ENCODE measurements at places on chromosomes 16 and 17.
A peak's percentile ranks its signal among the peaks of the same experiment; 100 is the strongest.

GRCh38 chr16:71648921-71649320 is 22.9 kb downstream of the MARVELD3 start:
- no peak for DNase-seq

DNA sequence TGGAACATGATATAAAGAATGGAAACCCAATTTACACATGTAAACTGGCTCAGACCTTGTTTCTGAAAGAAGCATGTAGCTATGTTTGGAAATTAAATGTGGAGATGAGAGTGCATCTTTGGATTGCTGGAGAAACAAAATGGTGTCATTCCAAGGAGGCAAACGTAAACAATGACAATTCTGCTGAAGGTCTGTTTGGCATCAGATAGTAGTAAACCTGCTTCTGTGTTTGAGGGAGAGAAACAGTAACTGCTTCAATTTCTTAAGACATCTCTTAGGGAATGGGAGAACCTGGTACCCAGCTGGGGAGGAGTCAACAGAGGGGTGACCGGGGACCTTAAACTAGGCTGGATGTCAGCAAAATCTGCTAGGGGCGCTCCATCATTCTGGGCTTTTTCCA is 23.5 kb downstream of the GPRC5B start:
- DNase-seq: no peak

- DNase-seq: no peak
Measured at GRCh38 chr17:72954579-72954978, 137.9 kb downstream of the SLC39A11 start.

DNA sequence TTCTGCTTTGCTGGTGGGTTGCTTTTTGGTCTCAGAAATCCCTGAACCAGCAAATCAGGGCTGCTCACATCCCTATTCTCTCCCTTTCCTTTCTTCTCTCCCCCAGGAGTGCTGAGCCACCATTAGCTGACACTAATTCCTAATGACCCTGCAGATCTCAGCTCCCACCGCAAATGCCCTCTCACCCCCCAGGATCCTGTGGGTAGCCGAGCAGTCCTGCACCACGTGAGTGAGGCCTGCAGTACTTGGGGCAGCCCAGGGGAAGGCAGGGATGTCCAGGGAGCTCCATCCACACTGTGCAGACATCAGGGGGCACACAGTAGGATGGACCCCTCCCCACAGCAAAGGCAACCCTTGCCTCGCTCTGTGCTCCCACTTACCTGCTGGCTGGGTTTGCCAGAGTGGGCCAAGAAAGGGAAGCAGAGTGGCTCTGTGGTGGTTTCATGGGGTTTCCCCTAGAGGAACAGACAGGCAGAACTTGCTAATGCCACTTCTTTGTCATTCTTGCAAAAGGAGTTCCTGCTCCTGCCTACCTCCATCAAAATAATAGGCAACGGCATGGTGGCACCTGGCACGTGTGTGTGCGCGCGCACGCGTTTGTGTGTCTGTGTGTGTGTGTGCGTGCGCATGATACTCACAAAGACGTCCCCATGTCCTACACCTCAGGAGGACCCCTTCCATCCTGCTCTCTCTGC is 135.6 kb downstream of the GAS7 start:
- no peak for DNase-seq

DNA sequence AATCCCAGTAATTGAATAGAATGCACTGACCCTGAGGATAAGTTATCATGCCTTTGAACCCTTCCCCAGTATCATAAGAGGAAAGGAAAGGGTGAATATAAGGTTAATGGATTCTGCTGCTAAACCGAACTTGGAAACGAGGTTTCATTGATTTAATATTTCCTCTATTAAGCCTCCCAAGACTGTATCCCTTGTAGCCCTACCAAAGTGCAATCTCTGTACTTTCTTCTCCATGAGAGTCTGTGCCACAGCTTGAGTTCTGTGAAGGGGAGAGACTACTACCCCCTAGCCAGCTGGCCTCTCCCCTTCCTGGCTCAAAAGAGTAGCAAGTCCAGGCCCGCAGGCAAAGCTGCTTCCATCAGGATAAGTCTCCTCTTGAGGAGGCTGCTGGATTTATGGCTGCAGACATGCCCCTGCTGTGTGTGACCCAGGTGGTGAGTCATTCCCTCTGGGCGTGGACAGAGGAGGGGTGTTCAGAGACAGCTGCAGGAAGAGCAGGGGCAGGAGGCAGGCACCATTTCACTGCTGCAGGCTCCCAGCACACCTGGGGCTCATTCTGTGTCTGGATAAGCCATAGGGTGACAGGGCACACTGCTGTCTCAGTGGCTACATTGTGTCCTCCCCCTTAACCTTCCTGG is 58.4 kb downstream of the TOM1L2 start:
- DNase-seq: peak; percentile 73

DNA sequence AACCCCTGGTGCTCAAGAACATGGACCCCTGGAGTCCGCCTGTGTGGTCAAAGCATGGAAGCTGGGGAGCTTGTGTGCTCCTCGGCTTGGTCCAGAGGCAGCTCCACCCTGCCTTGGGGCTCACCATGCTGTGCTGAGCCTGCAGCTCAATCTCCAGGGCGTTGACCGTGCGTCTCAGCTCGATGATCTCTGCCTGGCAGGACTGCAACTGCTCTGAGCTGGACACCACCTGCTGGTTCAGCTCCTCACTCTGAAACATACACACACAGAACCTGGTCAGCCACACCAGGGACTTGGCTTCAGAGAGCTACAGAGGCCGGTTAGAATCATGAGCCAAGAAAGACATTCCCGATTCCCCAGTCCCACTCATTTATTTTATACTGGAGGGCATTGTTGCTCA is 2.7 kb downstream of the KRT35 start:
- DNase-seq: no peak

DNA sequence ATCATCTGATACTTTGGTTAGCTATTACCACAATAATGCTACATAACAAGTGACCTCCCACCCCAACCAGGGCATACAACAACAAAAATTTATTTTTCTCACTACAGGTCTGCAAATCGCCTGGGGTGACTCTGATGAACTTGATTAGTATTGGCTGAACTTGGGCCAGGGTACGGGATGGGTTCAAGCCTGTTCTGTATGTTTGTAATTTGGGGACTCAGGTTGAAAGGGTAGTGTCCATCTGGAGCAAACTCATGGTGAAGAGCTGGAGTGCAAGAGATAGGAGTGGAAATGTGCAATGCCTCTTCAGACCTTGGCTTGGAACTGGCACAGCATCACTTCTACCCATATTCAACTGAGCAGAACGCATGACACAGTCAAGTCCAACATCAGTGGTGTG is 16.3 kb upstream of the NKD1 start:
- no peak for DNase-seq

GRCh38 chr16:55389426-55390073 is 65.5 kb downstream of the IRX6 start:
- no peak for DNase-seq

GRCh38 chr16:17340804-17341203 is 130.0 kb downstream of the XYLT1 start:
- no peak for DNase-seq

DNA sequence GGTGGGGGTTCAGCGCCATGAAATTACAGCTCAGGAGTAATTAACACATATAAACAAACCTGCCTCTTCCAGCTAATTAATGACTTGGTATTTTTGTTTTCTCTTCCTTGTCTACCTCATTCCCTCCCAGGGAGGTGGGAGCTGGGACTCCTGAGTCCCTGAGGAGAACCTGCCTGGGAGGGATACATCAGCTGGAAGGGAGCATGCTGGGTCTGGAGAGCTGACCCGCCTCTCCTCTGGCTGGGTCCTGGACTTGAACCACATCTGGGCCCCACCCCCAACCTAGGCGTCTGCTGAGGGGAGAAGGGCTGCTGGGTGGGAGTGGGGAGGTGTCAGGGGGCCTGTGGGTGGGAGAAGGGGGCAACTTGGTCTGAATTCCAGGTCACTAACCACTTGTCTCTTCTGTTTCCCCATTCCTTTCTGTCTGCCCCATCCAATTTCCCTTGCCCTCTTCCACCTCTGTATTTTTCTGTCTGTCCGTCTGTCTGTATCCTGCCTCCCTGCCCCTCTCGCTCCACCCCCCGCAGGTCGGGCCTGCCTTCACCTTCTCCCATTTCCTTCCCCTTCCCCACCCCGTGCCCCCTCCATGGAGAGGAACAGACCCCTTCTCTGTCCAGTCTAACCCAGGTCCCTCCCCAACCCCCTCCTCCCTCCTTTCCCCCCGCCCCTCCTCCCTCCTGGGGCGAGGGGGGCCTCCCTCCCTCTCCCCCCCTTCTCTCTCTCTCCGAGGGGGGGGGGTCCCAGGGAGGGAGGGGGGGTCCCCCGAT is at the start of gene NLGN2:
Gene NLGN2 (plus strand): TSS at position 361 of the 767 bp plus-strand sequence. CDS start 411 bp downstream, outside the sequence.
- no peak for DNase-seq

DNA sequence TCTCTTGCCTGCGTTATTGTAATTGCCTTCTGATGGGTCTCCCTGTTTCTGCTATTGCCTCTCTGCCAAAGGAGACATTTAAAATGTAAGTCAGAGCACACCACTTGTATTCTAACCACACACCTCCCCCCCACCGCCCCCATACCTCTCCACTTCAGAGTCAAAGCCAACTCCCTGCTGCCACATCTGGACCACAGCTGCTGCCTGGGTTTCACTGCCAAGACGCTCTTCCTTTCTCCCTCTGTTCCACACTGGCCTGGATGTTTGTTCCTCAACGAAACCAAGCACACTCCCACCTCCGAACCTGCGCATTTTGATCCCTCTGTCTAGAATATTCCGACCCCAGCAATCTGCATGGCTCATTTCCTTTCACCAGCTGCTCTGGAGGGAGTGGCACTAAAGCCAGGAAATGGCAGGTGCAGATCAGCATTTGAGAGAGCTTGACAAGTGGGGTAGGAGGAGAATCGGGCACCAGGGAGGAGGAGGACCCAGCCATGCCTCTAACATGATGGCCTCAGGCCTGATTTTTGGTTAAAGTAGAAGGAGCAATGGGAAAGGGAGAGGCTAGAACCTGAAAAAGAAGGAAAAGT is 92.4 kb upstream of the HS3ST2 start:
- no peak for DNase-seq

- DNase-seq: peak; percentile 17
Measured at GRCh38 chr16:1812732-1813163, 13.9 kb downstream of the HAGH start.

DNA sequence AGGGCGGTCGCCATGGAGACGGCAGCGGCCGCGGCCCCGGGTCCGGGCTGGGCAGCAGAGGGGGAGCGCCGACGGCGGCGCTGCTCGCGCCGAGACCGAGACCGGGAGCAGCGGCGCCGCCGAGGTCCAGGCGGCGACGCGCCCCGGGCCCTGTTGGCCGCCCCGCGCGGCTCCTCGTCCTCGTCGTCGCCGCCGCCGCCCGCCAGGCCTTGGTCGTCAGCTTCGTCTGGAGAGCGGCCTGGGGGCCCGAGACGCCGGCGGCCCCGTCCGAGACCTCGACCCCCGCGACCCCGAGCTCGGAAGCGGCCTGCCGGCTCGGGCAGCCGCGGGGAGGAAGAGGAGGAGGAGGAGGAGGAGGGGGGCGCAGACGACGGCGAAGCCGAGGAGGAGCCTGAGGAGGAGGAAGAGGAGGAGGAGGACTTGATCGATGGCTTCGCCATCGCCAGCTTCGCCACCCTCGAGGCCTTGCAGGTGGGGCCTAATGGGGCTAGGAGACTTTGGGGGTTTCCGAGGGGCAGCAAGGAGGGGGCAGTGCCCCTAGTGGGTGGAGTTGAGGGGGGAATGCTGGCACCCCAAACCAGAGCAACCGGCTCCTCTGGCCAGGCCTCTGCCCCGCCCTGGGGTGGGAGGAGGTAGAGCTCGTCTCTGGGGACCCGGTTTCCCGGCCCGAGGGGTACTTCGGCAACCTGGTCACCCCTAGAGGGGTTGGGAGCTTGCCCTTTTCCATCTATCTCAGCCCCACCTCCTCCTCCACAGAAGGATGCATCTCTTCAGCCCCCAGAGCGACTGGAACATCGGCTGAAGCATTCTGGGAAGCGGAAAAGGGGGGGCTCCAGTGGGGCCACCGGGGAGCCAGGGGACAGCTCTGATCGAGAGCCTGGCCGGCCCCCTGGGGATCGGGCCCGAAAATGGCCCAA is 1.5 kb downstream of the FBRS start:
- DNase-seq: no peak

DNA sequence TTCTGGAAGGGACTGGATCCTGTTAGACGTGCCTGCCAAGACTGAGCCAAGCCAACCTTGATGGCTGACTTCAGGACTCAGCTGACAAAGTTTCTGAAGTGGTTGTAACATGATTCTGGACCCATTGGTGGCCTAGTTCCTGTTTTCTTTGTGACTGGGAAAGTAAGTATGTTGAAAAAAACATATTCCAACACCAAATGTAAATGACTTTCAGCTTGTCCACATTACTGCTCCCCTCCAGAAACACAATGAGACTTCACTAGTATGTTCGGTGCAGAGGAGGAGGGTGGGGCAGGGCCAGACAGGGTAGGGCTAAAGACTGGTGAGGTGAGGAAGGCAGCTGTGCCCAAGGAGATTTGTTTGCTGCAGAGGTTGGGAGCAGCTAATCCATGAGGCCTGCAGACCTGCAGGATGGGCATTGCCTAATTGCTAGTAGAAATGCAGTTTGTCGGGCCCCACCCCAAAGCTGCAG is 26.4 kb downstream of the NMT1 start:
- no peak for DNase-seq

- DNase-seq: no peak
Measured at GRCh38 chr17:49519781-49520180, 24.7 kb downstream of the NGFR start.

DNA sequence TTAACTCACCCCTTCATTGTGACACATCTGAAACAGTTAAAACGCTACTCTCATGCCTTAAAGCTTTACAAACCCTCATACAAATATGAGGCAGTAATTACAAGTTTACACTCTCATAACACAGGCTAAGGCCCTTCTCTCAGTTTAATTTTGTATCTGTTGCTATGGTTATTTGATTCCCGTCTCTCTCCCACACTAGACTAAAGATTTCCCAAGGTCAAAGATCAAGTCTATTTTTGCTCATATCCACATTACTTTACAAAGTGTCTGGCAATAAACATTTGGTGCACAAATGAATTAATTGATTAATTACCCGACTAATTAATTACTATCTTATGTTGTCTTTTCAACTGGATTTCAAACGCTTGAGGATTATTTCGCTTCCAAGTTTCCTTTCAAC is 86.4 kb upstream of the MYOCD start:
- no peak for DNase-seq

- no peak for DNase-seq
Measured at GRCh38 chr16:10220942-10221341, 38.7 kb upstream of the GRIN2A start.
